ENCODE measurements at places on chromosomes 6 and 20.

GRCh38 chr20:2794202-2794748 lies 6.2 kb downstream of the CPXM1 start:
- no peak for DNase-seq

- no peak for DNase-seq
Observed at GRCh38 chr6:90581146-90581545, 5.7 kb downstream of the MAP3K7 start.

DNA sequence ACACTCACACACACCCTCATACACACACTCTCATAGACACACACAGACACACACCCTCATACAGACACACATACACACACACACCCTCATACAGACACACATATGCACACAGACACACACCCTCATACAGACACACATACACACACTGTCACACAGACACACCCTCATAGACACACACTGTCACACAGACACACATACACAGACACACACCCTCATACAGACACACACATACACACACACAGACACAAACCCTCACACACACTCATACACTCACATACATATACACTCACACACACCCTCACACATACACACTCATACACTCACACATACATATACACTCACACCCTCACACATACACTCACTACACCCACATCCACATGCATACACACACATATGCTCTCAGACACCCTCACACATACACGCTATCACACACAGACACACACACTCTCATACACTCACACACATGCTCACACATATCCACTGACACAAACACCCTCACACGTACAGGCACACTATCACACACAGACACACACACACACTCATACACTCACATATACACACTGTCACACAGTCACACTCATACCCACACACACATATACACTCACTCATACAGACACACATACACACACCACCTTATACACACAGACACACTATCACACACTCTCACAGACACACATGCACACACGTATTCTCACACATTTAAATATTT lies 9.1 kb downstream of the ADIG start:
- DNase-seq, result no peak

- no peak for DNase-seq
Observed at GRCh38 chr20:475463-476357, 13.4 kb upstream of the TBC1D20 start.

DNA sequence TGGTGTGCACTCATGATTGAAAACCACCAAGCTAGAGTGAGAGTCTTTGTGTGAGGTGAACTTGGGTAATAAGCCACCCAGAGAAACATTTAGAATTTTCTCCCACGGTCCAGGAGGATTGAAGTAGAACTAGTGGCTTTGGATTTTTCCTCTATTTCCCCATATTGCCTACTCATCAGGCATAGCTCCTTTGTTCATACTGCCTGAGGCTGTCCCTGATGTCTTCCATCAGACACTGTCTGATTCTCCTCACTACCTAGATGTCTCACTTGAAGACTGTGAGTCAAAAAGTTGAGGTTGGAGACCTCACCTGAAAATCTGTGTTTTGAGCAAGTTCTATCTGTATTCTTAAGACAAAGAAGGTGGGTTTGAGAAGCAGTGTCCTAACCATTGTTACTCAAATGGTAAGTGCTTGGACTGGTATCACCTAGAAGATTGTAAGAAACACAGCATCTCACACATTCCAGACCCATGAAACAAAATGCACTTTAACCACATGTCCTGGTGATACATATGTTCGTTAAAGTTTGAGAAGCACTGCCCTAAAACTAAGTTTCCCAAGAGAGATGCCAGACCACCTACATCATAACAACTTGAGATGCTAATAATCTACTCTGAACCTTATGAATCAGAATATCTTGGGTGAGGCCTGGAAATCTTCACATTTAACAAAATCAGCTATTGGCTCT lies 523.4 kb upstream of the BTBD3 start:
- no peak for DNase-seq

DNA sequence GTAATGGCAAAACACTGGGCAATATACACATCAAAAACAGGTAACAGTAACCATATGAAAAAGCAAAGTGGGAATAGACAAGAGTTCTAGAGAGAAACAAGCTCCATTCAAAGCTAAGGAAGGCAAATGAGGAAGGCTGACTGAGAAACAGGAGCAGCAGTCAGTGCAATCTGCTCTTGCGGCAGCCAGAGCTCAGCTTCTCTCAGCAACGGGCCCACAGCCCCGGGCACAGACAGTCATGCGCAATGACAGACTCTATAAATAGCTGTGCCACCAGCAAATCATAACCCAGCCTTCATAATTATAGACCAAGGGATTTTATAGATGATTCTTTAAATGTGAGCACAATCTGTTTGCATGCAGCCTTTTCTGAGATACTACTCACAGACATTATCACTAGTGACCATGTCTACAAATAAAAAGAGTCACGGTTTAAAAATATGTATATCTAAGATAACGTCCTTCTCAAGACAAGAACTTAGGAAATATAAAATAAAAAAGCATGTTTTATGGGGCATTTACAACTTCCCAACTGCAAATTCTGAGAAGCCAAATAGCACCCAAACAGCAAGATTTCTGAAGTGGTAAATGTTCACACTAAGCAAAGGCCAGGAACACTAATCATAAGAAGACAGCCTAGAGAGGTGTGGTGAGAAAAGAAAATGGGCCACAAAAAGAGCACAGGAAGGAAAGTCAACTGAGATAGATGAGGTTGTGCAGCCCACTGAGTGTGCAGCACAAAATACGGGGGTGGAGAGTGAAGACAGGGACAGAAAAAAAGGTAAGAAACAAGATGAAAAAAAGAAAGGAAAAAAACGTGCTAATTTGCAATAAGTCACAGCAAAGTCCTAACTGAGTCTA lies 39.9 kb upstream of the BEND6 start:
- peak; percentile 32 for DNase-seq

DNA sequence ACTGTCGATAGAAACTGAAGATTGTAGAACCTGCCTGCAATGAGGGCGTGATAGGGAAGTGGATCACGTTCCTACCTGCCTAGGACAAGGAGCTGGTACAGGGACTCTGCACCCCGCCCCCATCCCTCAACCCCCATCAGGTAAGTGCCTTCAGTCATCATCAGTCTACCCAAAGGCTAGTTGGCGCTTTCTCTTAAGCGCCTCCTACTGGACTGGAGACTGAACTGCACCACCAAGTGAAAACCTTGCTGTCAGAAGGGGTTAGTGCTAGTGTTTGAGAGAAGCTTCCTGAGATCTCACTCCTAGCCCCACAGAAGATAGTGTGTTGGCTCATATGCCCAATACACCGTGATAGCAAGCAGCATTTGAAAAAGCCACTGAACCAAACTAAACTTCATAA lies 706.5 kb upstream of the MAN1A1 start:
- DNase-seq, result no peak

DNA sequence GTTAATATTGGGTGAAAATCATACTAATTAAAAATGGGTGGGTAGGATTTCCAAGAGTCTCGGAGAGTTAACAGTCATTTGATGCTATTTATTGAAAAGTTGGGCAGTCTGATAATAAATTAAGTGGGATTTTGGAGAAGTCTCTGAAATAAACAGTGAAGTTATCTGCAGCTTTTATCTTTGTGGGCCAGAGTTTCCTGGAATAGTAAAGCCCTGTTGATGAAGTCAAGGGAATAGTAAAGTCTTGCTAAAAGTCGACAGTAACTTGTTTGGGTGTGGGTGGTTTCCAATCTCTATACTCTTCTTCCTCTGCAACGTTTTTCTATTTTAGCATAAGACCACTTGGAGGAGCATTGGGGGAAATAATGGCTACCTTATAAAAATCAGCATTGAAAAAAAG lies 493.6 kb downstream of the EPM2A start:
- DNase-seq, result no peak

DNA sequence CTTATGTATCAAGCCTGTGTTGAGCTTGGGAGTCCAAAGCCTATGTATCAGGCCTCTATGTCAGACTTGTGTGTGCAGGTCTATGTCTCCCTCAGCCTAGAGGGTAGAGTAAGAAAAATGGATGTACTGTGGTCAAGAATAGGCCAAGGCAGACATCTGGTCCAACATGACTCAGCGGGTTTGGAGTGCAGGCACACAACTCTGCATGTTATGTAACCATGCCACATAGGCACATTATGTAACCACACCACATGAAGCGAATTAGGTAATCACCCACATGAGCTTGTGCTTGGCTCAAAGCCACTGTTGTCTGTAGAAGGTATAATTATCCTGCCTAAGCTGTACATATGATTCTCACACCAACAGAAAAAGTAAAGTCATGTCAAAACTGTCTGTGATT lies 1190.5 kb upstream of the EYS start:
- no peak for DNase-seq

GRCh38 chr20:22744341-22745193 lies 160.2 kb upstream of the FOXA2 start:
- DNase-seq, result no peak

GRCh38 chr20:38599410-38599882 lies 2.2 kb upstream of the ARHGAP40 start:
- no peak for DNase-seq

GRCh38 chr6:115120391-115120790 lies 777.6 kb upstream of the HS3ST5 start:
- DNase-seq, result no peak

DNA sequence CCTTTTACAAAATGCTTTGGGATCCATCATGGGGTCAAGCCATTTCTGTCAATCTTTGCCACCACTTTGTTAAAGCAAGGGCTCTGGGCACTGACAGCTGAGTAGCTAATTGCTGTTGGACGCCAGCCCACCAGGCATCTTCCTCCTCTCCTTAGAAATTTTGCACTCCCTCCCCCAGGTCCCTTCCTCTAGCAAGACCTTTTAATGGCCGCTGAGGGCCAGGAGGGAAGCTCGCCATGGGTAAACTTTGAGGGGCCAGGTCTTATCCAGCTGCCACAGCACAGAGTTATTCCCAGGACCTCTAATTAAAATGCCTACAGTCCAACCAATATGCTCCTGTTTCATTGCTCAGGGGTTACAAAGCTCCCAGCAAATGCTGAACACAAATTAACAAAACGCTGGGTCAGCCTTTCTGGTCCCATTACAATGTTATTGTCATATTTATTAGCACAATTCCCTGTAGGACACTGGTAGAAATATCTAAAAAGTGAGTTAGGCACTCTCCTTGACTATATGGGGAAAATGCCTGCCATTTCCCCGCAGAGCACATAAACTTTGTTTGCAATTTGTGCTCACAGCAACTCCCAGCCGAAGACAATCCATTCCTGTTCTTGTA lies 16.8 kb downstream of the SCML4 start:
- DNase-seq, result no peak

DNA sequence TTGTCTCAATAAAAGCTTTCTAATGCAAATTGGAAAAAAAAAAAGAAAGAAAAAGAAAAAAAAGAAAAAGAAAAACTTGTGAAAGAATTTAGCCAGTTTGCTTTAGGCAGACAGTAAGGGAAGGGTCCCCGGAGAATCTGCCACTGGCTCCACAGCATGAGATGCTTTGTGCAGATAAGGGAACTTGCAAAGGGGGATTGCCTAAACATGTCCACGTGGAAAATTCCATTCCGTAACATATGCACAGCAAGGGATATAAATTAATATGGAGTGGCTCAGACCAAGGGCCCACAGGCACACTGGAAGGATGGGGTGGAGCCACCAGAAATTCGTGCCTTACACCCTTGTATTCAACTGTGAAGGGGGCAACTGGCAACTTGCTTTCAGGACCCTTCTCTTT lies 45.4 kb downstream of the MKKS start:
- DNase-seq, result no peak

DNA sequence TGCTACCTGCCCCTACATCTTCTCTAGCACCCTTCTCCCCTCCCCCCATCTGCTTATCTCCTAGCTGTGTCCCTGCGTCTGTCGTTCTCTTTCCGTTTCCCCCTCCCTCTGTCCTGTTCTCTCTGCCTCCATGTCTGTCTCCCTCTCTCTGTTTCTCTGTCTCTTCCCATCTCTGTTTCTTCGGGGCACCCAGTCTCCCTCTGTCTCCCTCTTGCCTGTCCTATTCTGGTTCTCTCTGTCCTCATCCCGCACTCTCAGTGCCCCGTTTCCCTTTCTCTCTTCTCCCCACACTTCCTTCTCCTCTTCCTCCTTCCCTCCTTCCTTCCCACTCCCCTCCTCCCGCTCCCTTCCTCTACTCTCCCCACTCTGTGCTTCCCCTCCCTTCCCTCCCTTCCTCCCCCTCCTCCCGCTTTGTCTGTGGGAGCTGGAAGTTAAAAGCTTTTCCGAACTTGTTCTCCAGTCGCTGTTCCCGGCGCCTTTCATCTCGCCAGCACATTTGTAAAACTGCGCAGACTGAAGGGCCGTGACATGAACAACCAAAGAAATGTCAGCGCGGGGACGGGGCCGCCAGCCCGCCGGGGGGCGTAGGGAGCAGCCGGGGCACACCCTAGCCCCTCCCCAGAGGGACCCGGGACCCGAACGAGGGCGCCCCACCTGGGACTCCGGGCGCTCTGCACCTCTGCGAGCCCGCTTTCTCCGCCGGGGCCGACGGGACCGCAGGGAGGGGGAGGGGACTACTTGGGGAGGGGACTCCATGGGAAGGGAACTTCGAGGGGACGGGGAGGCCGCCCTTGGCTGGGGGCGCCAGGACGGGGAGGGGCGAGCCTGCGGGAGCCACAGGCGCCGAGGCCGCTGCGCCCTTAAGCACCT lies 4.0 kb upstream of the CDH22 start:
- DNase-seq, result no peak

- DNase-seq, result no peak
Observed at GRCh38 chr6:163001330-163001729, 273.6 kb downstream of the PACRG start.
